ENCODE measurements at places on chromosomes 12 and 14.
A peak's percentile ranks its signal among the peaks of the same experiment; 100 is the strongest.

DNA sequence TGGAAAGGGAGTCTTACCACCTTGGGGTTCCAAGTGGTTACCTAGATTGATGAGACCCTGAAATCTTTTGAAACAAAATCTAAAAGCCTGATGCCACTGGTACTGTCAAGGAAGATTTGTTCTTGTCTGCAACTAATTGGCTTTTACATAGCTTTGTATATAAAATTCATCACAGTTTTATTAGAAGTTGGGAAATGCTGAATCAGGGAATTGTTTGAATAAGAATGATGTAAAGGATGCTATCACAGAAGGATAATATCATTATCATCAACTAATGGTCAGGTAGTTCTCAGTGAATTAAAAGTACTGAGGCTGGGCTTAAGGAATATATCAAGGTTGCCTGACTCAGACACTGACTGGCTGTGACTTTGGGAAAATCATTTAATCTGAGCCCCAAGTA lies 248.3 kb upstream of the STXBP6 start:
- no peak for DNase-seq

DNA sequence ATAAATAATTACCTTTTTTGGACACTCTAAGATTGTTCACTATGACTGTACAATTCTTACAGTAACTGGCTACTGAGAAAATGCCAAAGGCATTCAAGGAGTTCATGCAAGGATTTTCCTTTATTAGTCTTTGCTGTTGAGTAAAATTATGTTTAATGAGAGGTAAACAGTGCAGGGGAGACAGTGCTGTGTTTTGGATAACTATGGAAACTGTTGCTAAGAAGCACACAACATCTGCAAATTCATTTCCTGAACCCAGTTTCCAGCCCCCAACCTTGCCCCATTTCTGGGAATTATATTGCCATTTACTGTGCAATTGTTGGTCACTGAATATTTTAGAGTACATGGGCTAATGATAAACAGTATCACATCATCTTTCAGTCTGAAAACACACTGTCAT lies 1005.8 kb downstream of the TRHDE start:
- no peak for DNase-seq

GRCh38 chr14:24062216-24062980 lies 9.0 kb upstream of the CPNE6 start:
- no peak for DNase-seq

GRCh38 chr12:34603382-34604035 lies 581.2 kb downstream of the ALG10 start:
- no peak for DNase-seq

DNA sequence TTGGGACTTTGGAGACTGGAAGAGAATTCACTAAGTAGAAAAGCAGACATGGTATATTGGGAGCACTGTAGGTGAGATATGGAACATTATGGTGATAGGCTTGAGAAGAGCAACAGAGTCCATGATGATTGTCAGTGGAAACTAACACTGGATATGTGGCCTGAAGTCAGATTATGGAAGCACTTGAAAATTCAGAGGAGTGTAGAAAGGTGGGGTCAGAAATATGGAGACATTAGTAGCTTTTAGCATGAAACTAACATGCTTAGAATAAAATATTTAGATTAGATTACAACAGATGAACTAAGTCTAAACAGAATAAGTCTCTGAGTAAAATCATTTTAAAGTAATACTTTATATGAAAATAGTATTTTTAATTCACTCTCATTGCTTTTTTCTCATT lies 499.1 kb downstream of the TMEM117 start:
- DNase-seq, result no peak

- no peak for DNase-seq
These were observed 13.0 kb downstream of the TBPL2 start for GRCh38 chr14:55427439-55427838.

DNA sequence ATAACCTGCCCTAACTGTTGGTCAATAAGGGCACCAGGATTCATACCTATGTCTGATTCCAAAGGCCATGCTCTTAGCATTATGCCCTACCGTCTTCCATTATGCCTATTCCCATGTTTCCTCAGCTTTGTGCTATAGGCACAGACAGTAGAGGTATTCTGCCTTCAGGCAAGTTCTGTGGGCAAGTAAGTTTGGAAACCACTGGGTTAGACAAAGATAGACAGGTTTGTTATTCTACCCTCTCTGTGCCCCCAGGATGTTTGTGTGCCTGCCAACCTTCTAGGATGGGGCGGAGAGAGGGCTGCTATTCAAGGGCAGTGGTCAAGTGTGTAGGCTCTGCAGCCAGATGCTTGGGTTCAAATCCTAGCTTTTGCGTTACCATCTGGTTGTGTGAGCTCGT lies 4.6 kb downstream of the RAPGEF3 start:
- no peak for DNase-seq

GRCh38 chr14:102911991-102912761 lies 10.3 kb upstream of the AMN start:
- DNase-seq, result no peak

GRCh38 chr12:121352682-121353018 lies 439 bp upstream of the ANAPC5 start:
- DNase-seq, result no peak

DNA sequence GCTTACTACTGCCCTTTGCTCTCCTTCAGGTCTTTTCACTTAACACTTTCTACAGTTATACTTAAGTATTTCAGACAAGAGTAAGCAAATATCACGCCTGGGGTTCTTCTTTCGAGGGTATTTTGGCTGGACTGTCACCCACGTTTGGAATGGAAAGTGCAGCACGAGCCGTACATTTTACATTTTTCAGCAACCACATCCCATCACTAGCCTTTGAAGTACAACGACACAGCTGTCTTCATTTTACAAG lies 349 bp upstream of the FAM177A1 start:
- DNase-seq, result no peak

DNA sequence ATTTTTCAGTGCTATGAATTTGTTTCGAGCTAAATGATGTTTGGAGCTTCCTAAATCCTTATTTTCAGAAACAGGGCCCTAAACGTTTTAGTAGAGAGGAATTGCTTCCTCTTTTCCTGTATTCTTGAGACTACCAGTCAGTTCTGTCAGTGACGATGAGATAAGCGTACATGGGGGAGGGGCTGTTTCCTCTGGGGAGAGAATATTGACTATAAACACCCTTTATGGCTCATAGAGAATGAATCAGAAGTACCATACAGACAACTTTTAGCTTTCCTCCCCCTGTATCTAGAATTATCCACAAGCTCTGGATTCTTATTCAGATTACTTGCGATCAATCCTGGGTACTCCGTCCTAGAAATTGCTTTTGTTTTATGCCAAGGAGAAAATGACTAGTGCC lies 5.1 kb downstream of the TBK1 start:
- no peak for DNase-seq

DNA sequence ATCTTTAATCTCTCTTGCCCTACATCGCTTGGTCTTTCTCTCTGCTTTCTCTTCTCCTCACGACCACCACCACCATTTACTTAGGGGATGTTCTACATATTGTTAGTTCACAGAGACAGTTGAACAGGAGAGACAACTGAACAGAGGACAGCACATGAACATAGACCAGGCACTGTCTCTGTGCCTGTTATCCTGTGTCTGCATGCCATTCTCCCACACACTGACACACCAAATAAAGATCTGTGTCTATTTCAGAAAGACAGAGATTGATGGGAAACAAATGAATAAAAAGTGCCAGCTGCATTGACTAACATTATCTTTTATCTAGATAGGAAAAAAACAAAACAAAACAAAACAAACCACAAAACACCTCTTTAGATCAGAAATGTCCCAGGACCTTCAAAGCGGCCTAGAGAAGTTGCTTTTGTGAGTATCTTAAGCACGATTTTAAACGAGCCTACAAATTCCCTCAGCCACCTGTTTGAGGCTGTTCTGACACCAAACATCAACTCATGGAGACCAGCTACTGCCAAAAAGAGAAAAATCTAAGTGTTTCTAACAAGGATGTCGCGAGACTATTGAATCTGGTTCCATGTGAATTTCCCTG lies 77.6 kb upstream of the PARP11 start:
- DNase-seq, result no peak

DNA sequence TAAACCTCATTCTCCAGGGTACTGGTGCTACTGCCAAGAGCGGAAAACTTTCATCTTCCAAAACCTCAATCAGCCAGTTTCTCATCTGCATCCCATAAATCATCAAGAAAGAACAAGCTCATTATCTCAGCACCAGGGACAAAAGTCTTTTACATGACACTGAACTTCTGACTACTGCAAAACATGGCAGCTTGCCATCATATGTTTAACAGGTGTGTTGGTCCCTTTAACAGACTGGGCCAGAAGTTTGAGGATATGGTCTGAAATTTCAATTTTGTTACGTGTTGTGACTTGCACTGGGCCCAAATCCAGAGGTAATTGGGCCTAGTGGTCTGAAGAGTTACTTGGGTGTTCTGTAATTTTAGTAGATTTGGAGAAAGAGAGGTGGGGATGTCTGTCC lies 305.4 kb upstream of the SEL1L start:
- no peak for DNase-seq

GRCh38 chr12:31817120-31817519 lies 88.3 kb upstream of the AMN1 start:
- no peak for DNase-seq

GRCh38 chr14:65263177-65263788 lies 149.2 kb upstream of the FUT8 start:
- DNase-seq, result no peak

DNA sequence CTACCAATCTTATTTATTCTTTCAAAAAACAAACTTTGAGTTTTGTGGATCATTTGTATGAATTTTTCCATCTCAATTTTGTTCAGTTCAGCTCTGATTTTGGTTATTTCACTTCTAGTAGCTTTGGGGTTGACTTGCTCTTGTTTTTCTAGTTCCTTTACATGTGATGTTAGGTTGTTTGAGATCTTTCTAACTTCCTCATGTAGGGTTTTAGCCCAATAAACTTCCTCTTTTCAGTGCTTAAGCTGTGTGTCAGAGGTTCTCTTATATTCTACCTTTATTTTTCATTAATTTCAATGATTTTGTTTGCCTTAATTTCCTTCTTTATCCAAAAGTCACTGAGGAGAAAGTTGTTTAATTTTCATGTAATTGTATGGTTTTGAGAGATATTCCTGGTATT lies 860.4 kb upstream of the FBXO33 start:
- no peak for DNase-seq

DNA sequence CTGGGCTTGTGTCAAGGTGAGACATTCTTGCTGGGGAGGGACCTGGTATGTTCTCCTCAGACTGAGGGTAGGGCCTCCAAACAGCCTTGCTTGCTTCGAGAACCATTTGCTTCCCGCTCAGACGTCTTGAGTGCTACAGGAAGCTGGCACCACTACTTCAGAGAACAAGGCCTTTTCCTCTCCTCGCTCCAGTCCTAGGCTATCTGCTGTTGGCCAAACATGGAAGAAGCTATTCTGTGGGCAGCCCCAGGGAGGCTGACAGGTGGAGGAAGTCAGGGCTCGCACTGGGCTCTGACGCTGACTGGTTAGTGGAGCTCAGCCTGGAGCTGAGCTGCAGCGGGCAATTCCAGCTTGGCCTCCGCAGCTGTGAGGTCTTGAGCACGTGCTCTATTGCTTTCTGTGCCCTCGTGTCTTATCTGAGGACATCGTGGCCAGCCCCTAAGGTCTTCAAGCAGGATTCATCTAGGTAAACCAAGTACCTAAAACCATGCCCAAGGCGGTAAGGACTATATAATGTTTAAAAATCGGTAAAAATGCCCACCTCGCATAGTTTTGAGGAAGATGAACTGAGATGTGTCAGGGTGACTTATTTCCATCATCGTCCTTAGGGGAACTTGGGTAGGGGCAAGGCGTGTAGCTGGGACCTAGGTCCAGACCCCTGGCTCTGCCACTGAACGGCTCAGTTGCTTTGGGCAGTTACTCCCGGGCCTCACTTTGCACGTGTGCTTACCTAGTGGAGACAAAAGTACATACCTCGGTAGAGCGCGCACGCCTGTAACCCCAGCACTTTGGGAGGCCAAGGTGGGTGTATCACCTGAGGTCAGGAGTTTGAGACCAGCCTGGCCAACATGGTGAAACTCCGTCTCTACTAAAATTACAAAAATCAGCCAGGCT lies 4.3 kb downstream of the GAPDH start:
- DNase-seq, result peak; percentile 45

DNA sequence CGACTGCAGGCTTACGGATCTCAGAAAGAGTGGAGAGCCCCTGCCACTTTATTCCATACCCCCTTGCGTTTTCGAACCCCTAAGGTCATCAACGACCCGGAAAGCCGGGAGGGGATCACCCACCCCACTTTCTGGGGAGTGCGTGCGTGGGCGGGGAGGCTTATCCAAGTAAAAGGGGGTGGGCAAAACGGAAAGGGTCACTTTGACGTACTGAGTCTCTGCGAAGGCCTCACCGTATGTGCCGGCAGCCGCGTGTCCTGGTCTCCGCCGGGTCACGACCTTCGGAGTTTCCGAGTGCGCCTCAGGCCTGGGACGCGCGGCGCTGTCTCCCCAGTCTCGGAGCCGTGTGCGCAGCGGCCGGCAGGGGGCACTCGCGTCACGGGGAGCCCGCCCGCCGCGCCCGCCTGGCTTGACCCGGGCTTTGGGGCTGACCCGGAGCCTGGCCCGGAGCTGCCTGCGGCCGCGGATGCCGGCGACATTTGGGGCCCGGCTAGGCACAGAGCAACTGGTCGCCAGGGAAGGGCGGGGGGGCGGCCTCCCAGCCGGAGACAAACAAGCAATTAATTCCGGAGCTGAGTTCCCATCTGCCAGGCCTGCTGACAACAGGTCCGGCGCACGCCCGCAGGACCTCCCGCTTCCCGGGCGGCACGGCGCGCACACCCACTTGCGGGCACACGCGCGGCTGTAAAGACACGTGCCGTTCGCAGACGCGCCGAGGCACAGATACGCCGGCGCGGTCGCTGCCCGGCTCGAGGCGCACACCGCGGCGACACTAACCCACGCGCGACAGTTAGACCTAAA lies 890 bp upstream of the KIF26A start:
- DNase-seq, result peak; percentile 19

- no peak for DNase-seq
These were observed 4.4 kb upstream of the OR6J1 start for GRCh38 chr14:22648506-22648905.

GRCh38 chr14:90517076-90517841 lies 120.4 kb downstream of the CALM1 start:
- DNase-seq, result no peak

GRCh38 chr12:5371631-5372030 lies 60.3 kb upstream of the NTF3 start:
- no peak for DNase-seq

GRCh38 chr12:79020106-79020505 lies 155.5 kb downstream of the SYT1 start:
- peak; percentile 92 for DNase-seq

- peak; percentile 55 for DNase-seq
These were observed 903 bp upstream of the NT5DC3 start for GRCh38 chr12:103841690-103842584.

DNA sequence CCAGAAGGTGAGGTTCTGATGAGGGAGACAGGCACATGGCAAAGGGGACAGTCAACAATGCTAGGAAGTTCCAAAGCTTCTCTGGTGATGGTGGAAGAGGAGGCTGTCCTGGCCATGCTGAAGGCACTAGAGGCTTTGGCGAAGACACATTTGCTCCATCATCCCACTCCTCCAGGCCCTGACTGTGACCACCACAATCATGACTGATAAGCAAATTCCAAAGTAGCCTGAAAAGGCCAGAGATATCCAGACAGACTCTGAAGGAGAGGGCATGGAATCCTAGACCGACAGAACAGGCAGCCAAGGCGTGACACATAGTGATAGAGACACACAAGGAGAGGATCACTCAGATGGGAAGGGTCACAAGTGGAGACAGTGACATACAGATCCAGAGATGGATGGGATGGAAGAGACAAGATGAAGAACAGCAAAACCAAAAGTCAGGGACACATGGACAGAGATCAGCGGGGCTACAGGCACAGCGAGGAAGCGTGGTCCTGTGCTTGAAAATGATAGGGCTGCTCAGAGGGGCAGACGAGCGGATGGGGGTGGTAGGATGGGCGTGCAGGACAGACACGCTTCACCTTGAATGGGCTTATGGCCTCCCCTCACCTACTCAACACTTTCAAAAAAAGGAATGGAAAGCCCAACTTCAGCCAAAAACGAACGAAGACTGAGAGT lies 1.3 kb downstream of the ZFHX2 start:
- peak; percentile 60 for DNase-seq
